ENCODE measurements at places on chromosomes 5 and 9.

- DNase-seq, result peak; percentile 58
Measured at GRCh38 chr9:26260238-26260637, 582.0 kb upstream of the TUSC1 start.

DNA sequence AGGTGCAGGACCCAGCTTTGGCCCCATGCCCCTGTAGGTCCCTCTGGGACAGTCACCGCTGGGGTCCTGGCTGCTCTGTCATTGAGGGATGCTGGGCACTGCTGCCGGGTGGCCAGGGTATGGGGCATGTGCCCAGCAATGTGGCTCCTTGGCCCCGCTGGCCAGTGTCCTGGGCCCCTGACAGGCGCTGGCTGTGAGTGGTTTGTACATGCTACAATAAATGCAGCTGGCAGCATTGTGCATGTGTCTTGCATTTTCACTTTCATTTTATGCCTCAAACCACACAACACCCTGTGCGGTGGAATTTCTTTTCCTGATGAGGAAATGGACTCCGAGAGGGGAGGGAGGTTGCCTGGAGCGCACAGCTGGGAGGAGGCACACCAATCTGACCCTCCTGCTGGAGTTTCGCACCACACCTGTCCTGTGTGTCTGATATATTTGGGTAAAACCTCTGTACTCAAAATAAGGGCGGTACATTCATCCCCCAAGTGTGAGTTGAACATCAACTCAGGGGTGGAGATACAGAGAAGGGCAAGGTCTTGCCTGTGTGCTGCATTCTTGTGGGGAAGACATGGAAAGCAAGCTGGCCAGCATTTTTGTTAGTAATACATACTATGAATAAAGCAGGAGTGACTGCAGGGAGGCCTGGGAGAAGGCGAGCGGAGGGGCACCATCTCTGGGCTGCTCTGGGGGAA, 11.7 kb downstream of the TSPAN17 start:
- DNase-seq, result no peak

GRCh38 chr9:112900901-112901300, 10.2 kb upstream of the SLC46A2 start:
- no peak for DNase-seq

DNA sequence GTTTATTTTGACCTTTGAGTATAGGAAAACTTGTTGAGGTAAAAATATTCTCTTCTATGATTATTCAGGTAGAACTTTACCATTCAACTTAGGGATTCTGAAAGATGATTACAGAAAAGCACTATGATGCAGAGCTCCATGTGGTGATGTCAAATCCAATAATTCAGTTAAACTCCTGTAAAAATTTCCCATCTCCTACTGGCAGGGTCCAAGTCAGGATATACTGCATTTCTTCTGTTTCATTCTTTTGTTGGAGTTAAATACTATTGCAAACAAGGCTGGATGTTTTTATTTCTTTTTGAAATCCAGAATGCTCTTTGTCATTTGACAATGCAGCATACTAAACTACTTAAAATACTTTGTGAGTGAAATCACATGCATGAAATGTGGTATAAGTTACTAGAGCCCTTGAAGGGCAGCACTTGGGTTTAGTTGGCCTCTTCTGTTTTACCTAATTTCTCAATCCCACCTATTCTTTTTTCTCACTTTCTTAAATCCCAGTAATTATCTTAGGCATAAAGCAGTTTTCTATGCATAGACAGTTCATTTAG, 204.5 kb downstream of the FBXL7 start:
- DNase-seq, result peak; percentile 23

- no peak for DNase-seq
Measured at GRCh38 chr5:135053278-135053677, 19.2 kb upstream of the PITX1 start.

GRCh38 chr9:76135902-76136301, 245.4 kb downstream of the PCSK5 start:
- peak; percentile 45 for DNase-seq

Measured in foreskin fibroblast (primary cell).